ENCODE measurements at places on chromosomes 11 and 22.

DNA sequence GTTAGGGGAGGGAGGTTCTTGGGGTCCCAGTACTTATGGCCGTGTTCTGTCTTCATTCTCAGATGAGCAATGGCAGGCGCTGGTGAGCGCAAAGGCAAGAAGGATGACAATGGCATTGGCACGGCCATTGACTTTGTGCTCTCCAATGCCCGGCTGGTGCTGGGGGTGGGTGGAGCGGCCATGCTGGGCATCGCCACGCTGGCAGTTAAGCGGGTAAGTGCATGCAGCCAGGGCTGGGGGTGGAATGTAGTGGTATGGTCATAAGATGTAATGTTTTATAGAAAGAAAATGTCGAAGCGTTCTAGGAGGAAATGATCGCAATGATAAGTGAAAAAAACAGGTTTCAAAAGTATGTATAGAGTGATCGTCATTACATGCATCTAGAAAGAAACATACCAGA is 9.1 kb upstream of the ATF4 start:
- DNase-seq = no peak

GRCh38 chr11:72676861-72677341 is 2.7 kb upstream of the PDE2A start:
- DNase-seq = peak; percentile 60

GRCh38 chr22:41106122-41106968 is 14.0 kb downstream of the EP300 start:
- peak; percentile 28 for DNase-seq

GRCh38 chr22:19879643-19879991 is 24.9 kb upstream of the GNB1L start:
- DNase-seq = no peak

DNA sequence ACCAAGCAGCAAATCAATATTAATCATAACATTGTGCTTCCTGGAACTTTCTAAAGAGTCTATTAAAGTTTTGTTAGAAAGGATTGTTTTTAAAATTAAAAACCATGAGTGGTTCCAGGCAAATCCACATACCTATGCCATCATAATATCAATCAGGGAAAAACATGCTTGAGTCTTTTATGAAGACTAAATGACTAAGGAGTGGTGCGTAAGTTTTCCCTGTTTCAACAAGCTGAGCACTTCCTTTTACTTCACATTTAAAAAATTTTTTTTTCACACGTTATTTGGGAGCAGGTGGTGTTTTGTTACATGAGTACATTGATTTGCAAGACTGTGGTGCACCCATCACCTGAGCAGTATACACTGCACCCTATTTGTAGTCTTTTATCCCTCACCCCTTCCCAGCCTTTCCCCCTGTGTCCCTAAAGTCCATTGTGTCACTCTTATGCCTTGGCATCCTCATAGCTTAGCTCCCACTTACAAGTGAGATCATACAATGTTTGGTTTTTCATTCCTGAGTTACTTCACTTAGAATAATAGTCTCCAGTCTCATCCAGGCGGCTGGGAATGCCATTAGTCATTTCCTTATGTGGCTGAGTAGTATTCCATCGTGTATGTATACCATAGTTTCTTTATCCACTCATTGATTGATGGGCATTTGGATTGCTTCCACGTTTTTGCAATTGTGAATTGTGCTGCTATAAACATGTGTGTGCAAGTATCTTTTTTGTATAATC is 1190.3 kb upstream of the RAG2 start:
- DNase-seq = no peak

GRCh38 chr11:43969543-43969942 is 27.1 kb downstream of the C11orf96 start:
- DNase-seq = no peak

GRCh38 chr11:109658190-109658589 is 236.2 kb downstream of the C11orf87 start:
- DNase-seq = no peak

- DNase-seq = no peak
Observed at GRCh38 chr11:122807731-122808477, 30.4 kb upstream of the CRTAM start.

All from AG08395 (cell line).